ENCODE measurements at places on chromosomes 5 and 9.

DNA sequence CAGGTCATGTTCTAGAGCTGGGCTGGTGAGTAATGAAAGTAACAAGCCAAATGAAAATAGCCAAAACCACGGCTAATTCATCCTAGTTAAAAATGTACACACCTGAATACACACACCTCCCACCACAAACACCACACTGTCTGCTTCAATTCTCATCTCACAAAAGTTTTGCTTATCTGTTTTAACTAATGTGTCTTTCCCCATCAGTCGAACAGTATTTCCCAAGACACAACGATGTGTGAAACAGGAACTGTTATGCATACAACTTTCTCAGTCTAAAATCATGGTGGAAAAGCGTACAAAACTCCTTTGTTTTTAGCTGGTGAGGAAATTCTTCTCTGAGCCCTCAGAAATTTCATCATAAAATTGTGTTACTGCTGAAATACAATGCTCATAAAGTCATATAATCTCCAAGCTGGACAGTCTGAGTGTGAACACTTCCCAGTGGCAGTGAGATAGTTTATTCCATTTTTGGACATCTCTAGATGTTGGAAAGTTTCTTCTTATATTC, 242.4 kb downstream of the EFNA5 start:
- no peak for DNase-seq

- DNase-seq = no peak
Observed at GRCh38 chr9:3887221-3887653, 361.4 kb upstream of the RFX3 start.

GRCh38 chr9:81633952-81634854, 55.1 kb downstream of the TLE1 start:
- no peak for DNase-seq

DNA sequence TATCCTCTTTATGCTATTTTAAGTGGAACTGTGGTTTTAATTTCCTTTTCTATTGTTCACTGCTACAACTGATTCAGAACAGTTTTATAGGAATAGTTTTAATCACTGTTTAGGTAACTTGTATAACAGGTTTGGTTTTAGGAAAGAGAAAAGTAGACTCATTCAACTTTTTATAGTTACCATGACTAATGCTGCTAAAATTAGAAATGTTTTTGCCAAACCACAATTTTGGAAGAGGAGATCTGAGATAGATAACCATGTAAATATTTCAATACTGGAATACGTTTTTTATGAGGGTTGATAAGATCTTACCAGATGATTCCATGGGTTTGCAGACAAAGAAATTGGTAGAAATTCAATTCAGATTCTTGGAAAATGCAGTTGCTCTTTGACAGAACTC, 404.6 kb upstream of the ARRDC3 start:
- DNase-seq = peak; percentile 2

DNA sequence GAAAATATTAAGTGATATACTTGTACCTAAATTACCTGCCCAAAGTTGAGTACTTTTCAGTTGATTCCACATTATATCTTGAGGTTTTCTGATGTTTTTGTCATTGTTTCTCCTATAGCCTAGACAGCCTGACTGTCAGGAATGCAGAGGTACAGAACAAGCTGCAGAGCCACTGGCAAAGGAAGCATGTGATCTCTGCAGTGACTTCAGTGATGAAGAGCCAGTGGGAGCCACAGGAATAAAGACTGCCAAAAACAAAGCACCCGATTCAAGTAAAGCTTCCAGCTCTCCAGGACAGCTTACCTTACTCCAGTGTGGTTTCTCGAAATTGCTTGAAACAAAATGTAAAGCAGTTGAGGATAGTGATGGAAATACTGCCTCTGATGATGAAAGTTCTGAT, 96.3 kb downstream of the ERCC6L2 start:
- DNase-seq = no peak

DNA sequence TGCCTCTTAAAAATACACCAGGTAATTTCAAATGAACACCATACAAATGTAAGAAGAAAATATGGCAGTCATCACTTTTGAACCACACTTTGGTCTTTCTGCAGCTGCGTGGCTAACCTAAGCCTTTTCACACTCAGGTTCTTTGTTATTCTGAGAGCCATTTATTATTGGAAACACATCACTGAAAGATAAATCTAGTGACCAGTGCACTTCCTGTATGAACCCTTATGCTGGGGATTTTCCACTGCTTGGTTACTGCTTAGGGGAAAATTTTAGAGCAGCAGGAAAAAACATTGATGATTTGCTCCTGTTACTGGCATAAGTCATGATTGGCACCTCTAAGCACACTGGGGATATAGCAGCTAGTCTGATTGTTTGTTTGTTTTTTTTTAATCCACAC, 58.6 kb upstream of the RANBP3L start:
- DNase-seq = no peak

GRCh38 chr9:94675008-94675881, 35.9 kb upstream of the FBP1 start:
- DNase-seq = peak; percentile 25

DNA sequence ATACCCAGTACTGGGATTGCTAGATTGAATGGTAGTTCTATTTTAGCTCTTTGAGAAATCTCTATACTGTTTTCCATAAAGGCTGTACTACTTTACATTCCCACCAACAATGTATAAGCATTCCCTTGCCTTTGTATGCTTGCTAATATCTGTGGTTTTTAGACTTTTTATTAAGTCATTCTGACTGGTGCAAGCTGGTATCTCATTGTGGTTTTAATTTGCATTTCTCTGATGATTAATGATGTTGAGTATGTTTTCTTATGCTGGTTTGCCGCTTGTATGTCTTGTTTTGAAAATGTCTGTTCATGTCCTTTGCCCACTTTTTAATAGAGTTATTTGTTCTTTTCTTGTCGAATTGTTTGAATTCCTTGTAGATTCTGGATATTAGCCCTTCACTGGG, 512.7 kb upstream of the PAPPA start:
- DNase-seq = peak; percentile 90

GRCh38 chr5:90015584-90016018, 394.0 kb downstream of the CETN3 start:
- DNase-seq = peak; percentile 81

DNA sequence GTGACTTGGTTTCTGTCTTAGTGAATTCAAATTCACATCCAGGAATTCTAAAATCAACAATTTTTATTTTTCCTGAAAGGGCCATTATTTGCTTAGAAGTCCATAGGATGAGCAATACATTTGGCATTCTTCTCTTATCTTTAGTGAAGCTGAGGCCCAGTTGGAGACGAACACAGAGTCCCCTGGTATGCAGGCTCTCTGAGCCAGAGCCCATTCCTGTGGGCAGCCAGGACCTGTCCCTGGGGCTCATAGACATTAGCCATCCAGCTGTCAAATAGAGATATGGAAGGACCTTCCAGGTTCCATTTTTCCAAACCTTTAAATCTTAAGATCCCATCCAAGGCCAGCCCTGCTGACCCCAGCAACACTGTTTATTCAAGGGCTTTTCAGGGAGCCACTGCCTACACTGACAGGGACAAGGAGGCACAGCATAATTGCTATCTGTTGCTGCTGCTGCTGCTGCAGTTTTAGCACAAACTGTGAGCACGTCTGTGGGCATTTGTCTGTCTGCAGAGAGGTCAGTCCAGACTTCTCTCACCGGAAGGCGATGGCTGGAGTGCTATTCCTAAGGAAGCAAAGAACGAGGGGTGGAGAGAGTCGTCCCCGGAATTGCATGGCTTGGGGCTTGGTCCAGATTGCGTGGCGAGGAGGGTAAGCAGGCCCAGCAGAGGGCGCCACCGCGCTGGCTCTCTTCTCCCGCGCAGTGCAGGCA, 639.0 kb downstream of the CCDC171 start:
- DNase-seq = peak; percentile 89

GRCh38 chr9:97900103-97900737, 22.1 kb downstream of the TRMO start:
- peak; percentile 77 for DNase-seq

- DNase-seq = peak; percentile 70
Observed at GRCh38 chr9:136619742-136620440, 42.8 kb upstream of the EGFL7 start.

- DNase-seq = peak; percentile 46
Observed at GRCh38 chr5:35877655-35878054, 21.0 kb downstream of the IL7R start.

DNA sequence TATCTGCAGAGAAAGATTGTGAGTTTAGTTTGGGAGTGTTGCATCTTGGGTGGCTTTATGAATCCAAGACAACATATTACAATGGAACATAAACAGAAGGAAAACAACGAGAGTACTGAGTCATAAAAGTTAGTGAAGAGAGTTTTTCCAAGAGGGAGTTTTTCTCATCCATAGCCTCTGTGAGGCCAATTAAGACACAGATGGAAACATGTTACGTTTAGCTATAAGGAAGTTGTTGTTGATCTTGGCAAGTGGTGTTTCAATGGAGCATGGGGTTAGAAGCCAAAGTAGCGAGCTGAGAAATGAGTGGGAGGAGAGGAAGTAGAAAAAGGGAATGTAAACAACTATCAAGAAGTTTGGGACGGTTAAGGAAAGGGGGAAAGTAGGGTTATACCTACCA, 53.3 kb upstream of the SPATA31D4 start:
- peak; percentile 90 for DNase-seq

GRCh38 chr9:79334001-79334400, 237.8 kb upstream of the TLE4 start:
- DNase-seq = no peak

DNA sequence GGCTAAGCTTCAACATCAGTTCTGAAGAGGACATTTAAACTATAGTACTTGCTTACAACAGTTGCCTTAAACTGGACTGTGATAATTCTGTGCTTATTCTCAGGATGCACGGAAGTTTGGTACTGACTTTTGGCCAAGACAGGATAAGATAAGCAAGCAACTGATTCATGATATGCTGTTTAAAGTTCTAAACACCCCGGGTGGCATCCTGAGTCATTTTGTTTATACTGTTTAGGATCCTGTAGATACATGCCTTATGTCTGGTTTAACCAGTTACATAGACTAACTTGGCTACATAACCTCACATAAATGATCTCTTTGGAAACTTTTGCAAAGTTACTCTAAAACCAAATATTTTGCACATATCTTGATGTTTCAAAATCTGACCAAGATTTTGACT, 95.9 kb downstream of the CDH9 start:
- DNase-seq = peak; percentile 37

DNA sequence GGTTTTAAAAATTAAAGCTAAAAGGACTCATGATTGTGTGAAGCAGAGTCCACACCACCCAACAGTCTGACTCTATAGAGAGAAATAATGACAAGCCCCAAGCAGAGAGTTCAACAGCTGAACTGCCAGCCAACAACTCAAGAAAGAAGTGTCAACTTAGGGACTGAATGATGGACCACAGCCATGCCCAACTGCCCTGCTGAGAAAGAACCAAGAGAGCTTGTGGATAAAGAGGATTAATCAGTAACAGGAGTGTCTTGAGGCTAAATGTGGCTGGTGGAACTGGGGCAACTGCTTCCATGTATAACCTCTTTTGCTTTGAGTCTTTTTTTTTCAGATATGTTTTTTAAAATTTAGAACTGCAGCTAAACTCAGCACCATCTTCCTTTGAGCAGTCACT, 109.3 kb downstream of the HSD17B3 start:
- no peak for DNase-seq

DNA sequence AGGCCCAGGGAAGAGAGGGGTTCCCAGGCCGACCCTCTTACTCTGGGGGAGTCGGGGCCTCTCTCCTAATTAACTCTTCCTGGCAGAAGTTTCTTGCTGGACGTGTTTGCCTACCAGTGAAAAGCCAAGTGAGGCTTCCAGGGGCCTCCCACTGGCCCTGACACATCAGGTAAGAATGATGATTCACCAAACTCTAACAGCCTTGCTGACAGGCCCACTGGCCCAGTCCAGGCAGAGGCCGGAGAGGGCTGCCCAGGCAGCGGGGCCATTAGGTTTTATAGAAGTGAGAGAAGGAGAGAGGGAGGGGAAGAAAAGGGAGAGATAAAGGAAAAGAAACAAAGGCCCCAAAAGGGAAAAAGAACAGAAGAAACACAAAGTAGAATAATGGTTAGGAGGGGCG, 50.8 kb upstream of the FOXE1 start:
- DNase-seq = peak; percentile 67
